ENCODE measurements at places on chromosomes 3 and 15.

DNA sequence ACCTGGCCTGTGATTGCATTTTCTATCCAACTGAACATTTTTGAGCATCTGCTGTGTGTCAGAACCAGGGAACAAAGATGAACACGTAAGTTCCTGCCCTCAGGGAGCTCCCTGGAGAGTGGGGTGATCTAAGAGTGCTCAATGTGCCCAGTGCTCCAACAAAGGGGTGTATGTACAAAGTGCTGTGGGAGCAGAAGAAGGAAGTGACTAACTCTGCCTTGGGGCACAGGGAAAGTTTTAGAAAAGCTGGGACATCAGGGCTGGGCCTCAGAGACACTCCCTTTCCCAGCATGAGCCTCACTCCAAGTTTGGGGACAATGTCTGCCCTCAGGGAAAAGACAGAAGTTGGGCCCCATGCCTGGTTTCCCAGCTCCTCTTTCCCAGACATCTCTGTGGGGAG is 27.6 kb upstream of the BNC1 start:
- no peak for DNase-seq

GRCh38 chr15:62752657-62753517 is 289.7 kb upstream of the TPM1 start:
- no peak for DNase-seq

DNA sequence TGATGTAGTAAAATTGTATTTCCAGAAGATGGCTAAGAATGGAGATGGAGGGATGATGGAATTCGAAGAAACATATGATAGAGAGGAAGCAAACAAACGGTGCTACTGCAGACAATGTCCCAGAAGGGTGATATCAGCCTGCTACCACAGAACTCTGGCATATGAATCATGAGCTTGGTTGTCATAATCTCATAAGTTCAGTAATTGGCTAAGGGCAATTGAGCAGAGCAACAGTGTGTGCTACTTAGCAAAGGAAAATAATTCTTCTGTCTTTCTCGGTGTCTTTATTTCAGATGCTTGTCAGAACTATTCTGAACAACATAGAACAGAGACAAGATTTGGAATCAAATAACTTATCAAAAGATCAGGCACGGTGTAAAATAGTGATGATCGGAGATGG is 407.3 kb downstream of the GBE1 start:
- DNase-seq: no peak

DNA sequence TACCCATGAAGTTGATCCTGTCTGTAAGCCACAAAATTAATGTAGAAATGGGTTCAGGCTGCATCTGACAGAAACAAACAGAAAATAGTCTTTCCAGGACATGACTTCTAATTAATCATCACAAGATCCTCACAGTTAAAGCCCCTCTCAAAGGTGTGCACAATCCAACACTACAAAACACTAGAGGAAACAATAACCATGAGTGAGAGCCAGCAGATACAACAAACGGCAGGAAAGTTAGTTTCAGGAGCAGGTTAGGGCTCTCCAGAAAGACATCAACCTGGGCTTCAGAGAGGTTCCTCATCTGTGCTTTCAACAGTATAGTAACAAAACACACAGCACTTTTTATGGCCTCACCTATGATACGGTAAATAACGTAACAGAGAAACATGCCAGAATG is 42.8 kb downstream of the DPH3 start:
- no peak for DNase-seq

- no peak for DNase-seq
Measured at GRCh38 chr3:173513123-173513522, 115.6 kb downstream of the NLGN1 start.

- no peak for DNase-seq
Measured at GRCh38 chr3:144229953-144230352, 258.3 kb downstream of the DIPK2A start.

DNA sequence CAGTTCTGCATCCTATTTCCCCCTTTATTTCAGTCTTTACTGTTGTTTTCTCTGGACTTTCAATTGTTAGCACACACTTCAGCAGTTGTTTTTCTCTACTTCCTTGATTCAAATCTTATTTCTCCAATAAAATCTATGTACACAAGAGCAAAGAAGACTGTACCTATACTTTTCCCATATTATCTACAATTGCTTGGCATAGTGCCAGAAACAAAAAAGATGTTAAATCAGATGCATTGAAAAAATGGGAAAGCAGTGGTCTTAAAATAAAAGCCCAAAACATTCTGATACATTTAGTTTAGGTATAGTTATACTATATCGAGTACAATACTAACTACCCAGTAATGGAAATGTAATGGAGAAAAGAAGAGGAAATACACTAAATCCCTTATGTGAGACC is 265.1 kb downstream of the UBE2E2 start:
- DNase-seq: no peak

- no peak for DNase-seq
Measured at GRCh38 chr3:138289260-138289659, 40.4 kb downstream of the NME9 start.

Data from hindlimb muscle (tissue), 1 donor.